T follicular helper cell (primary cell): ENCODE measurements at places on chromosomes 13 and 19.

DNA sequence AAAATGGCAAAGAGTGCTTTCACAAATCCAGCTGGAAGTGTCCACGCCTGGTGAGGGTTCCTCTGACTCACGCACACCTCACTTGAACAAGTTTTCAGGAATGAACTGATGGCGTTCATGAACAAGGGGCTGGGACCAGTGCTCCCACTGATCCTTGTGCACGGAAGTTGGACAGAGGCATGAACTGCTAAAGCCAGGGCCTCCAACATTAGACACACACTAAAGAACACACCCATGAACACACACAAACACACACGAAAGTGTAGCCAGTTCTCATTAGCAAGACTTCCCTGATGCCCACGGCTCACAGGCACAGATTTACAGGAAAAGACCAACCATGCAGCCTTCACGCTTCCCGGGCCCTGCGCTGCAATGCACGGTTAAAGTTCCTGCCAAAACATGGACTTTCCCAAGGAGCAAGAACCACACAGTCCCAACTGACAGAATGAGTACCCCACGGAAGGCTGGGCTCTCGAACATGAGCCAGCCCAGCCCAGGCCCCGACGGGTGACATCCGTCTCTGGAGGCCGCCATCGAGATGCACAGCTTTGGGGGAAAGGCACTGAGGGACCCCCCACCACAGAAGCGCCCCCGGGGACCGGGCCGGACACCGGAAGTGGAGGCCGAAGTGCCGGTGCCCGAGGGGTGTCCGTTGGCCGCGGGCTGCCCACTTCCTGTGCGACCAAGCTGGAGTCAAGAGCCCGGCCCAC lies 808 bp downstream of the DNMT1 start:
- no peak for DNase-seq

DNA sequence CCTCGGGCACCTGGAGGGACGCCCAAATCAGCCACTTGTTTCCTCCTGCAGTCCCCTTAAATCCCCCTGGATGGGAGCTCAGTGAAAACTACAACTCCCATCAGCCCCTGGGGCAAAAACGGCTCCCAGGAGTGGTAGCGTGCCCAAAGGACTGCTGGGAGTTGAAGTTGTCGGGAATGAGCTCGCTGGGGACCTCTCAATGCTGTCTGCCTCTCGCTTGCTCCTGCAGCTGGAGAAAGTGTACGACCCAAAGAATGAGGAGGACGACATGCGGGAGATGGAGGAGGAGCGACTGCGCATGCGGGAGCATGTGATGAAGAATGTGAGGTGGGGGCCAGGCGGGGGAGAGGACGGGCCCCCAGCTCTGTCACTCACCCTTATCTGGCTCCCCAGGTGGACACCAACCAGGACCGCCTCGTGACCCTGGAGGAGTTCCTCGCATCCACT lies 14.7 kb upstream of the DHDH start:
- no peak for DNase-seq

- DNase-seq, result no peak
These were observed 54.0 kb upstream of the TNFRSF19 start for GRCh38 chr13:23516190-23516589.

- DNase-seq, result no peak
These were observed 71.5 kb upstream of the ARHGEF7 start for GRCh38 chr13:111043575-111043982.

- no peak for DNase-seq
These were observed 704.2 kb upstream of the KLHL1 start for GRCh38 chr13:70812481-70812880.

DNA sequence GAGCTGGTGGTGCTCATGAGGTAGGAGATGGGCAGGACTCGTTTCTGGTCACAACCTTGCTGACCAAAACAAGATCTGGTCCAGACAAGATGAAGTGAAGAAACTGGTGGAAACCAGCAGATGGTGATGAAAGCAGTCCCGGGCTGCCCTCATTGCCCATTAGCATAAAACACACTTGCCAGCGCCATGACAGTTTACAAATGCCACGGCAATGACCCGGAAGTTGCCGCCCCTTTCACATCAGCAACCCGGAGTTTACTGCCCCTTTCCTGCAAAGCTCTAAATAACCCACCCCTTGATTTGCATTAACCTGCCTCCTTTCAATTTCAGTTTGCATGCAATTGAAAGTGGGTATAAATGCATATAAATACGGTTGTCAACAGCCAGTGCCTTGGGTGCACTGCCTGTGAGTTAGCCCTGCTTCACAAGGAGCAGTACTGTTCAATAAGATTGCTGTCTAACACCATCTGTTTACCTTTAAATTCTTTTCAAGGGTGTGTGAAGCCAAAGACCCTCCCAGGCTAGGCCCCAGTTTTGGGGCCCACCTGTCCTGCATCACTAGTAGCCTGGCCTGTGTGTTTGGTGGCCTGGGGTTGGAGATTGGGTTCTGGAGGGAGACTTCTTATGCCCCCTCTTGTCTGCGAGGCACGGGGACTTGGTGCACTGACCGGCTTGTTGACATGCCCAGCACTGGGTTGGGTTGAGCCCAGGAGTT lies 38.8 kb downstream of the CHST8 start:
- no peak for DNase-seq

- DNase-seq, result no peak
These were observed 5.7 kb downstream of the VASP start for GRCh38 chr19:45512881-45513483.

DNA sequence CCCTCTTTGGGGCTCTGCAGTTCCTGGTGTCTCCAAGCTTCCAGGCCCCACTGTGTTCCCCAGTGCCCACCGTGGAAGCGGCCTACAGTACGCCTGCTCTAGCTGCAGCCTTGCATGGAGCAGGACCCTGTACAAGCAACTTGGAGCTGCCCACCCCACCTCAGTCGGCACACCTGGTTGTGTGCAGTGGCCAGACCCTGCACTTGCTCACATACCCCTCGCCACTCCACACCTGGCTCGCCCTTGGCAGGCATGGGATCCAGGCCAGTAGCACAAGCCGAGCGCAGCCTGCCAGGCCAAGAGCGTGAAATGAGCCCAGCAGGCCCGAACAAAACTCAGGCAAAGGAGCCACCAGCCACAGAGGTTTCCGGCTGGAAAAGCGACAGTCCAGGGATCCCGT lies 36.4 kb downstream of the ANKRD27 start:
- DNase-seq, result no peak

DNA sequence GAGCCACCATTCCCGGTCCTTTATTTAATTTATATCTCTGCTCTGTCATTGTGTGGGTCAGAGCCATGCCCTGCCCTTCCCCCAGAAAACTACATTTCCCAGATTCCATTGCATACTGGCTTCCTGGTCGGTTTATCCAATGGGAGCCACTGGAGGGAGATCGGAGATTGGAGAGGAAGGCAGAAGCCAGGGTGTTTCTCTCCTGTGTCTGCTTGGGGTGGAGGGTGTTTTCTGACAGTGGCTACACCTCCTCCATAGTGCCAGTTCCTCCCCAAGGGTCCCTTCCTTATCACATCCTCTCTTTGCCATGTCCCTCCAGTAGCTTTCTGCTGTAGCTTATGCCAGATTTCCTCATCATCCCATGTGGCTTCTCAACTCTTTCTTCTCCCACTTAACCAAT lies 19.0 kb downstream of the OLFM2 start:
- no peak for DNase-seq

- no peak for DNase-seq
These were observed 65.6 kb downstream of the CELF5 start for GRCh38 chr19:3289971-3290569.

DNA sequence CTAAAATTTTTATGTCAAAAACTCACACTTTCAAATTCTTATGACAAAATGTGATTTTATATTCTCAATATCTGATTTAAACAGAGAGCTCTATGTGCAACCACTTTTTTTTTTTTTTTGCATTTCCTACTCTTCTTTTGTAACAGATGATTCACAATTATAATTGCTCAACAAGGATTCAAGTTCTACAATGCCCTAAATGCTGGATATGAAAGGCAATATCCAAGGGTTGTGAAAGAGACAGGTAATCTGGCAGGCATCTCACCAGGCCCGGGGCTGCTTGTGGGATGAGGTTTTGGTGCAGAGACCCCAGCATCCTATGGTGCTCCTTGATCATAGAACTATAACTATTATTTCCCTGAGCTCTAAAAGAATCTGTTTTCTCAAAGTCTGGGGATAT lies 363.6 kb upstream of the NBEA start:
- no peak for DNase-seq
